ENCODE measurements at places on chromosomes 1 and 21. TPM values are rescaled to one million over a fixed set of nuclear protein-coding genes. Genes with fewer than 3 reads are reported as not detected.

Gene TMEM82
- total RNA-seq, result not detected

Gene AGPAT3
- total RNA-seq, result 24.2 TPM

DNA sequence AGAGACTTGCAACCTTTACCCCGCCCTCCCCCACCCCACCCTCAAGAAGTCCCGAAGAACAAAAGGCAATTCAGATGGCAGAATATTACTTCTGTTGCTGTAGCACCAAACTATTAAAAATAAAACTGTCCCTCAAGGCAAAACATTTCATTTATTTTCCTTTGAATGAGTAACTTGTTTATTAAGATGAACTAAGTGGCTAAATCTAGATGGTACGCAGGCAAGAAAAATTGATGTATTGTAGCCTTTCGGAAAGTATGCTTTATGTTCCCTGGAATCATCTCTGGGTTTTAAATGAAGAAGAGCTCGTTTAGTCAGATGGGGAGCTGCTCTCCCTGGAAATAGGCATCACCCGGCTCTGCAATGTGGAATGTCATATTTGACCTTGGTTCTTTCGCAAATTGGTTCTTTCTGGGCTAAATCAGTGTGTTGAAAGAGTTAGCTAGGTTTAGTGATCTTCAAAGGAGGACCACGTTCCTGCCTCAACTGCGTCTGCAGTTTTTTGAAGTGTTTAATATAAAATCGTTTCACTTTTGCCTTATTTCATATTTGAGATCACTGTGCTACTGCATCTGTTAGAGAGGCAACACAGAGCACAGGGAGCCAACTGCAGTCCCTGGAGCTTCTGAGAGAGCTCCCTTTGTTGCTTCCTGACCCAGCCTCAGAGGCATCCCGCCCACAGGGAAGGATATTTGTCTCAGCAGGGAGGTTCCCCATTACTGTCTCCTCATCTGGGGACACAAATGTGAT is 61.8 kb downstream of the KIF26B start:
- DNase-seq, result no peak

- DNase-seq, result peak; percentile 56
Observed at GRCh38 chr1:232952514-232953499, 2.4 kb downstream of the NTPCR start.

GRCh38 chr1:43982241-43982640 is 3.2 kb downstream of the B4GALT2 start:
- no peak for DNase-seq

GRCh38 chr1:18552631-18553030 is 71.9 kb downstream of the KLHDC7A start:
- no peak for DNase-seq

DNA sequence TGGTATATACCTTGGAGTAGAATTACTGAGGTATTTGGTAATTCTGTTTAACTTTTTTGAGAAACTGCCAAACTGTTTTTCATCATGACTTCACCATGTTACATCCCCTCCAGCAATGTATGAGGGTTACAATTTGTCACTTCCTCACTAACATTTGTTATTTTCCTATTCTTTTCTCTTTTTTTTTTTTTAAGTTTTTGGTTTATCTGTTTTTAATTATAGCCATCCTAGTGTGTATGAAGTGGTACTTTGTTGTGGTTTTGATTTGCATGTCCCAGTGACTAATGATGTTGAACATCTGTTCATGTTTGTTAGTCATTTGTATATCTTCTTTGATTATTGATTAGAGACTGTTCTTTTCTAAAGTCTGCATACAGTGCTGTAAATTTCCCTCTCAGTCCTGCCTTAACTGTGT is 147.3 kb downstream of the HS2ST1 start:
- DNase-seq, result peak; percentile 71

DNA sequence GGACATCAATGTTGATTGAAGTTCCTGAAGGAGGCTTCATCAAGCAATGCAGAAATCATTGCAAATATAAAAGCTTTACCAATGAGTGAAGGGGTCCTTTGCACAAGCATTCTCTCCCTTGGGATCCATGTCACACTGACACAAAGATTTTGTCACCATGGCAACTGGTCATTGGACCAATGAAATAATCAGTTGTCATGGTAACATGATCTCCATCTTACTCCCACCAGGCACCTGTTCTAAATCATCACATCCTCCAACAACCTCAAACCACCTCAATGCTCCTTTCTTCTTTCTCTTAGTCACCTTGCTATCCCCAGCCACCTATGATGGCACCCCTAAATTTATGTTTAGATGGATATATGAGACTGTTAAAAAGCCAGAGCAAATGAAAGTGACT is 13.5 kb upstream of the FOXJ3 start:
- DNase-seq, result no peak

- DNase-seq, result peak; percentile 3
Observed at GRCh38 chr1:111895469-111895868, 94.0 kb downstream of the KCND3 start.

Measured in IMR-90 (cell line).